ENCODE measurements at places on chromosomes 5 and 9. TPM values are rescaled to one million over a fixed set of nuclear protein-coding genes. Genes with fewer than 3 reads are reported as not detected.

Gene PTGS1
- polyA plus RNA-seq = 2.4 TPM

Gene VCP
- 159 TPM for polyA plus RNA-seq

Gene FAM81B
- polyA plus RNA-seq = not detected

Gene GRXCR2
- polyA plus RNA-seq = not detected

Gene SPATA31A3
- not detected for polyA plus RNA-seq

Gene FGD3
- 1.4 TPM for polyA plus RNA-seq

Gene NR2F1
- 0.17 TPM for polyA plus RNA-seq

Gene CDH10
- polyA plus RNA-seq = 0.05 TPM

Gene CEL
- polyA plus RNA-seq = 1.8 TPM

Gene KIF4B
- polyA plus RNA-seq = 0.02 TPM

Gene GDA
- 0.17 TPM for polyA plus RNA-seq

Gene PCDHGA7
- polyA plus RNA-seq = 0.55 TPM

Gene DAB2
- 1.7 TPM for polyA plus RNA-seq

Gene CNTNAP3B
- 1.3 TPM for polyA plus RNA-seq

Gene FST
- 9.8 TPM for polyA plus RNA-seq

Gene PDGFRB
- 4.2 TPM for polyA plus RNA-seq

Gene RAI14
- polyA plus RNA-seq = 54.7 TPM

Gene GLRA1
- not detected for polyA plus RNA-seq

Gene OCLN
- polyA plus RNA-seq = 27.9 TPM

Gene ADRA1B
- polyA plus RNA-seq = 0.08 TPM

Gene TMEM250
- 22.3 TPM for polyA plus RNA-seq

Gene OR1Q1
- polyA plus RNA-seq = not detected

Gene GZMA
- not detected for polyA plus RNA-seq

Gene SPATA31A5
- polyA plus RNA-seq = 0.05 TPM

Gene ANKRD34B
- polyA plus RNA-seq = 0.91 TPM

Gene SLC46A2
- 0.02 TPM for polyA plus RNA-seq

Gene SPINK6
- polyA plus RNA-seq = not detected

Gene LIX1
- 0.39 TPM for polyA plus RNA-seq

Gene SH2D3C
- 8.1 TPM for polyA plus RNA-seq

Gene ARSI
- polyA plus RNA-seq = 6.7 TPM

Gene CDH12
- polyA plus RNA-seq = not detected

Gene TAS2R1
- polyA plus RNA-seq = not detected

Gene CDKN2B
- 0.20 TPM for polyA plus RNA-seq

Gene PTGDS
- 1.7 TPM for polyA plus RNA-seq

Gene NKD2
- polyA plus RNA-seq = 7.8 TPM

Gene CORO2A
- polyA plus RNA-seq = 15.3 TPM

Gene RETREG1
- polyA plus RNA-seq = 0.62 TPM

Gene TMEM215
- polyA plus RNA-seq = 0.33 TPM

Gene NR6A1
- polyA plus RNA-seq = 77.0 TPM

Gene KIAA1958
- 13.1 TPM for polyA plus RNA-seq

Gene OR1J2
- polyA plus RNA-seq = not detected

Gene INSL4
- polyA plus RNA-seq = not detected

Gene RASGRF2
- 4.1 TPM for polyA plus RNA-seq

Gene KYAT1
- 56.6 TPM for polyA plus RNA-seq

Gene SPINK4
- polyA plus RNA-seq = not detected

Gene IL5
- polyA plus RNA-seq = not detected

Gene DTWD2
- 5.4 TPM for polyA plus RNA-seq

Data from H1 (cell line).